ENCODE measurements at places on chromosomes 2 and 18.

GRCh38 chr2:121173806-121174205 lies 111.2 kb downstream of the TFCP2L1 start:
- no peak for DNase-seq

- DNase-seq = no peak
Measured at GRCh38 chr2:8232871-8233270, 449.0 kb upstream of the ID2 start.

GRCh38 chr18:58495207-58495606 lies 133.7 kb downstream of the ALPK2 start:
- DNase-seq = no peak

GRCh38 chr18:32867330-32867729 lies 94.5 kb upstream of the KLHL14 start:
- no peak for DNase-seq

DNA sequence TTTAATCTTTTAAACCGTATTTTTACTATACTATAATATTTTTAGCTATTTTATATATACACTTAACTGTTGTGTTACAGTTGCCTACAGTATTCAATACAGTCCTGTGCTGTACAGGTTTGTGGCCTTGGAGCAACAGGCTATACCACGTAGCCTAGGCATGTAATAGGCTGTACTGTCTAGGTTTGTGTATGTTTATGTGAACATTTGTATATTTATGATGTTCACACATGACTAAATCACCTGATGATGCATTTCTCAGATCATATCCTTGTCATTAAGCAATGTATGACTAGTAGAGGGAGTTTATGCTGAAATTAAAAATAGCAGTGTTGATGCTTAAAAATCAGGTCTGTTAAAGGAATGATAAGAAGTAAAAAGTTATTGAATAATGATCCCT lies 92.3 kb upstream of the RANBP2 start:
- no peak for DNase-seq

GRCh38 chr2:154713675-154714074 lies 15.2 kb downstream of the KCNJ3 start:
- DNase-seq = no peak

DNA sequence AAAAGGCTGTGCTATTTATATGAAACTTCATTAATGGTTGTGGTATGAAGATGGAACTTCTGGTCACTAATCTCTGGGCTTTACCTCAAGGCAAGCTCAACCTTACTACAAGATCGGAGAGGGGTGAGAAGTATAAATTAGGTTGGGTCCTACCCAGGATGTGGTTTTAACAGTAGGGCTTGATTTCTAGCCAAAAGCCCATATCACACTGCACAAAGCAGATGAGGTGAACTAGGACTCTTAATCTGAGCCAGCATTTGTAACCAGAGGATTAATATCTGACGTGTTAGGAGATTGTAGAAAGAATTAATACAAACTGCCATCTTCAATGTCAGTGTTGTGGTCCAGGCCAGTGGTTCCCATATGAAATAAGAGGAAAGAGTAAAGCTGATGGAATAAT lies 86.4 kb upstream of the RGPD4 start:
- DNase-seq = no peak

GRCh38 chr2:113905886-113906285 lies 16.0 kb downstream of the ACTR3 start:
- DNase-seq = no peak

DNA sequence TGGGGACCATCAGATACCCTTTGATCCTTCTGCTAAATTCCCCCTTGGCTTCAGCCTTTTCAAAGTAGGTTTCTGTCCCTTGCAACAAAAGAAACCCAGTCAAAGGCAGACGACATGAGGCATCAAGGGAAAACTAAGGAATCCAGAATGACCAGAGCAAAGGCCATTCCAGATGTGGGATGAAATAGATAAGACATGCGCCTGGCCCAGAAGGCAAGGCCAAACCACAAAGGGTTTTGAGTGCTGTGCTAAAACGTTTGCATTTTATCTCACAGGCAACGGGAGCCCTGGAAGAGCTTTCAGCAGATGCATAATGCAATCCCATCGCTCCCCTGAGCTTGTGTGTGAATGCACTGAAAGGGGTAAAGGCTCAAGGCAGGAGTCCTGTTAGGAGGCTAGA lies 17.7 kb downstream of the CXCR1 start:
- no peak for DNase-seq

DNA sequence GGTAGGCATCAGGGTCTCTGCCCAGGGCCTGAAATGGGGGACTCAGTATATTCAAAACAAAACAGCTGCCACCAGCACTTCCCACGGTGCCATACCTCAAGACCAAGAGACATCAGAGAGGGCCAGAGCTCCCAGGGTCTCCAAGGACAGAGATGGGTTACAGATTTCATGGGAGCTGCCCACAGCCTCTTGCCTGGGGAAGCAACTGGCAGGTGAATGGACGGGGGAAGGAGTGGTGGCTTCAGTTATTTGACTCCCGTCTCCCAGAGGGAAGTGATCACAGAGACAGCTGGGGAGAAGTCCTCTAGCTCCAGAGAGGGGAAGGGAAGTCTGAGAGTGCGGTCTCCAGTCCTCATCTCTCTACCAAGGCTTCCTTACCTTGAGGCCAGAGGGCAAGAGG lies 15.8 kb upstream of the SFXN5 start:
- DNase-seq = no peak

GRCh38 chr2:170265321-170265720 lies 87.4 kb downstream of the MYO3B start:
- DNase-seq = no peak

- DNase-seq = no peak
Measured at GRCh38 chr2:96940001-96940615, 46.3 kb downstream of the FAM178B start.

DNA sequence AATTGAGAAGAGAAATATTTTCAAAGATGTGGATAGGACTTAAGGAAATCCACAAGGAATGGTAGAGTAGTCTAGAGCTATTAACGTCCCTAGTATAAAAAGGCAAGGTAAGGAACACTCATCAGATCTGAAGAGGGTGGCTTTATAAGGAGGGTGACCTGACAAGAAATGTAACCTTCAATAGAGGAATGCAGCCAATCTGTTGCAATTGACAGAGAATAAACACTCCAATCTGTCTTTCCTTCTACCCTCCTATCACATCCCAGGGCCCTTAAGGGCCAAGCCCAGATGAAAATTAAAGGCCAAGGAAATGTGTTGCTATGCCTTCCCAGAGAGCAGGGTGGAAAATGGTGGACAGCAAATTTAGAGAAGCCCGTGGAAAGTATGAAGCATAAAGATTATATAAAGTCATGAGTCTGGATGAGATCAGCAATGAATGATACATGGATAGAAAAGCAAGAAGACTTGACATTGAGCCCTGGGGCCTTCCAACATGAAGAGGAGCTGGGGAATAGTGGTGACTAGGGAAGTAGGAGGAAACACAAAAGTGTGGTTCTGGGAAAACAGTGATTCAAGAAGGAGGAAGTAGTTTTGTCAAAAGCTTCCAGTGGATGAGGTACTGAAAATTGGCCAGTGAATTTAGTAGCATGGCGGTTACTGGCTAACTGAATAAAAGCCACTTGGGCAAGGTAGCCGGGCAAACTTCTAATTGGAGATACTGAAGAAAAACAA lies 270.6 kb upstream of the TANK start:
- DNase-seq = no peak

DNA sequence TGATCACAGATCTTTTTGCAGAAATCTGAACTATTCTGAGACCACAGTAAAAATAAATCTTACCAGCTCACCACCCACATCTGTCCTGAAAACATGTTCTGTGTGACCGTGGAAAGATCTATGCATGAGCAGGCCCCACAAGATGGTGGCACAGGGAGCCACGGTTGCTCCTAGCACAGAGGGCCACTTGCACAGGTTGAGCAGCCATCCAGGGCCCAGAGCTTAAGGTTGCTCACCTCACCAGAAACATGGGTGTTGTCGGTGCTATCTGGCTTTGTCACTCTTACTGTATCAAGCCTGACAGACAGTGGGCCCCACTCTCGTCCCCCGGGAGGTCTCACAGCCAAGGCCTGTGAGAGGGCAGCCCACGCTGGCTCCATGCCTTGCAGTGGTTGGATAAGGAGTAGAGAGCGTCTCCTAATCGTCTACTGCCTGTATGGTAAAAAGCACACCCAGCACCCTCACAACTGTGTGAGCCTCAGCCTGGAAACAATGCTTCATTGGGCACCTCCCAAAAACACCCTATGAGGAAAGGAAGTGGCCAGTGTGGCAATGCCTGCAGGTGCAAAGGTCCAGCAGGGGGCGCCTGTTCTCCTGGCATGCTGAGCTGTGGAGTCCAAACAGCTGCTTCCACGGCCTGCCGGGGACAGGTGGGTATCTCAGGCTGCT lies 19.6 kb downstream of the TUBB6 start:
- DNase-seq = peak; percentile 78

GRCh38 chr2:9110893-9111569 lies 95.6 kb upstream of the ASAP2 start:
- no peak for DNase-seq

DNA sequence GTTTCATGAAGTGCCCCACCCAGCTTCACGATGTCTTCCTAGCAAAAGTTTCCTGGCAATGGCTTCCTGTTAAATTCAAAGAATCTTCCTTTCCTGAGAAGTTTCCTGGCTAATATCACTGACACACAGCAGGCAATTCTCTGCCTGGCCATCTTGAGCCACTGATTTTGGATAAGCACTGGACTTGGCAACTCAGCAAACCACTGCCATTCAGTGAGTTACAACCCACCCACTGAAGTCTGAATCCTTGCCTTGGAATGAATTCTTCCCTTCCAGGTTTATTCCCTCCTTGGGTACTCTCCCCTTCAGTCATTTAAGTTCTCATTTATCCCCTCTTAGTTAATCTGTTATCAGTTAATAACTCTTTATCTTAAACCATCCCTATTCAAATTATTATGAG lies 426.0 kb downstream of the MBD2 start:
- no peak for DNase-seq

DNA sequence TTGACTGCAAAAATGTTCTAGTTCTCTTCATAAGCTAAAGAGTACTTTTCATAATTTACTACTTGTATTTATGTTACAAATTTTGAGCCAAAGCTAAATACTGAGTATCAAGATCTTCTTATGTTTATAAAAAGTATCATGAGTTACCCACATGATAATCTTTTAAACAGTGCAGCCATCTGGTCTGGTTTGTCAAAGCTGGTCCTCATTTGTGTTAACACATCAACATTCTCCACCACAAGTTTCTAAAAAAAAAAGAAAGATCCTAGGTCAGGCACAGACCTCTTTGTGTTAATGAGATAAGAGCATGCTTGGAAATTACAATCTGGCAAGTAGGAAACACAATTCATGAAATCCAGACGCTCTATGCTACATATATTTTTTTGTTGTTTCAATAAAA lies 75.5 kb upstream of the FRZB start:
- no peak for DNase-seq

DNA sequence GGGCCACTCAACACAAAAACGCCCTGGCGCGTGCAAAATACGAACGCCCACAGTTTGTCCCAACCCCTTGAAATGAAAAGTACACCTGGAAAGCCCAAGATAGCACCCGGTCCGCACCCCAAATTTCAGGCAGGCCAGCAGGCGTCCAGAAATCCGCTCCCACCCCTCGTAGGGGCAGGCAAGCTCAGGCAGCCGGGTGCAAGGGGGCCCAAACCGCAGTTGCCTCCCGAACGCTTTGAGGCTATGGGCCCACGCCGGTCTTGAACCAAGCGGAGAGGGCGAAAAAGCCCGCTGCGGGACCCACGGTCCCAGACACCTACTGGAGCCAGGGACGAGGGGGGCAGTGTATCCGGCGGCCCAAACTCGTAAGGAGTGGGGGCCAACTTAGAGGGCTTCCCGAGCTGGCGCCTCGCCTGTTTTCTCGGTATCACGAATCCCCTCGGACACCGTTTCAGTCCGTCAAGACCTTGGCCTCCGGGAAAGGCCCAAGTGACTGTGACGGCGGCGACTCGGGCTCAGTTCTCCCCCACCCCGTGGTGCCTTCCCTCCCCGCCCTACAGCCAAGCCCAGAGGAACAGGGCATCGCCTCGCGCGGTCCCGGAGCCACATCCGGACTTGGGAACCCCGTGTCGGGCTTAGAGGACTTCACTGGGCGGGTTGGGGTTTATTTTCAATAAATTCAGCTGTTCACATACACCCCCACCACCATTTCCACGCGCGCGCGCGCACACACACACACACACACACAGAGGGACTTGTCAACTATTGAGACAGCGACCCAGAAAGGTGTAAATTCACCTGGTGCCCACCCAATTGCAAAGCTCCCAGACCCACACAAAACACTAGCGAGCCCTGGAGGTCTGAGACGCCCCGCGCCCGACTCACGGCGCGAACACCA lies 6.2 kb upstream of the SATB2 start:
- DNase-seq = no peak

DNA sequence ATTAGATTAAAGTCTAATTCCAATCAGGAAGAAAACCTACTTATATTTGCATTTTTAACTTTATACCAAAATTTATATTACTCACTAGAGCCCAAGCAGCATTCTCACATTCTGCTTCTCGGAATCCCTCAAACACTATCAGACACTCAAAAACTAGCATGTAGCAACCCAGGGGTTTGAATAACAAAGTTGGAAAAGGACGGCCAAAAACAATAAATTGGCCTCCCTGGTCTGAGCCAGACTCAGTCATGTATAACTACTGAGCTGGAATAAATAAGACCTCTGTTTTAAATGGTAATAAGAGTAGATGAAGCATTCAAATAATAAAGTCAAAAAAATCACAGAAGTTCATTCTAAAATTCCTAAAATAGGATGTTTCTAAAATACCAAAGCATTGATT lies 290.9 kb downstream of the IRS1 start:
- no peak for DNase-seq

GRCh38 chr2:210028178-210028577 lies 25.7 kb downstream of the RPE start:
- no peak for DNase-seq

DNA sequence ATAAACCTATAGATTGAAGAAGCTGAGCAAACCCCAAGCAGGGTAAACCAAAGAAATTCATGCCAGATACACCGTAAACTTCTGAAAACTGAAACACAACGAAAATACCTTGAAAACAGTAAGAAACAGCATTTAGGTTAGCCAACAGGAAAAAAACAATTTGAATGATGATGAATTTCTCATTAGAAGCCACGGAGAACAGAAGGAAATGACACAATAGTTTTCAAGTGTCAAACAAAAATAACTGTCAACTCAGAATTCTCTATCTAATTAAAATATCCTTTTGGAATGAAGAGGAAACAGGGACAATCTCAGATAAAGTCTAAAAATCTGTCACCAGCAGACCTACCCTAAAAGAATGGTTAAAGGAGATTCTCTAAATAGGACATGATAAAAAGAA lies 37.3 kb upstream of the MALL start:
- DNase-seq = no peak

DNA sequence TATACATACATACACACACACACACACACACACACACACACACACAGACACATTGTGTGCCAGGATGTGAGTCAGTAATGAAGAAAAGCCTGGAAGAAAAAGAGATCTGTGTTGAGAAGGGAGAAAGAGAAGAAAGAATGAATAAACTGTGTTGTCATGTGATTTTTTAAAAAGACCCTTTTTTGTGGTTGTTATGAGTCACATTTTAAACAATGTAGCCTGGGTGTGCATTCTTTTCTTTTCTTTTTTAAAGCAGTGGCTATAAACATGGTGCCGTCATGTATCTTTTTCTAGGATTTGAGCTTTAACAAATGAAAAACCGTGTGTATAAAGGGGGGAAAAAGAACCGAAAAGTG lies 87.2 kb downstream of the NRP2 start:
- DNase-seq = no peak

Measured in stimulated activated CD4-positive, alpha-beta T cell treated with anti-CD3 and anti-CD28 coated beads, TNF-alpha, amount 100 ng/mL, for 24 hours (primary cell).